CD4-positive, alpha-beta T cell treated with Interleukin-15 for 4 hours (primary cell): ENCODE measurements at places on chromosomes 3 and 15.

- no peak for DNase-seq
These were observed 32.0 kb upstream of the SEMA6D start for GRCh38 chr15:47685141-47685870.

- no peak for DNase-seq
These were observed 549.6 kb upstream of the CCDC54 start for GRCh38 chr3:106827515-106828213.

DNA sequence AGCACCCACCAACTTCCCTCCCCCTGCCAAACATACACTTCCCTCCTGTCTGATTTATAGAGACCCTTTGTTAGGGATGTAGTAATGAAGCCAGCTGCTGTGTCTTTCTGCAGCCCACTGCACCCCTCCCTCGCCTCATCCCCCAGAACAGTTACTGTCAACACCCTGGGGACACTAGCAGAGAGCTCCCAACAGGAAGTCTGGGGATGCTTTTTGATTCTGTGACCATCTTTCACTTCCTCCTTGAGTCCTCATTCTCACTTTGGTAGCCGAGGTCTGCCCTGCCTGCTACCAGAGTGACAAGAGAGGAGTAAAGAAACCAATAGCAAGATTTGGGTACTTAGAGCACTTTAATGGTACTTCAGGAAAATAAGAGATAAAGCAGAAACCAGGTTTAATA lies 201.6 kb downstream of the SATB1 start:
- DNase-seq = no peak

DNA sequence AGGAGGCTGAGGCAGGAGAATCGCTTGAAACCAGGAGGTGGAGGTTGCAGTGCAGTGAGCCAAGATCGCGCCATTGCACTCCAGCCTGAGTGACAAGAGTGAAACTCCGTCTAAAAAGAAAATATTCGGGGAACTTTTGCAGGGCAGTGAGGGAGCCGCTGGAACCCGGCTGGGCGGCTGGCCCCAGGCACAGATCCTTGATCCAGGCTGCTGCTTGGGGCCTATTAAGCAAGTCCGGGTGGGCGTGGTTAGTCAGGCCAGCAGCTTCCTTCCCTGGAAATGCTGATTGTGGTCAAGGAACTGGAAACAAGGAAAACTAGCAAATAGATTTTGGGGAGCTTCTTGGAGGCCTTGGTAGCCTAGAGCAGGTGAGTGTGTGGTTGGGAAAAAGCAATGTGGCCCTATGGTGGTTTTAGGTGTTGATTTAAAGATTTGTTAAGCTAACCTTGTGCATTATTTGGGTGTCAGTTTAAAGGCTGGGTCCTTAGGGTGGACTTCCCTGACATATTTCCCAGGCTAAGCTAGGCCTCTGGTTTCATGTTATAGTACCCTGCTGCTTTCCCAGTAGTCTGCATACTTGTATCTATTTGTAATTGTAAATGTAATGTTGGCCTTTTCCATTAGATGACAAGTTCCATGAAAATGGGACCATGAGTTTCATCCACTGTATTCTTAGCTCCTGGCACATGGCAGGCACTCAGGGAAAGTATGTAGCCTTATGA lies 17.7 kb upstream of the SNX22 start:
- DNase-seq = no peak

- no peak for DNase-seq
These were observed 68.2 kb upstream of the ADAMTSL3 start for GRCh38 chr15:83585601-83586335.
